ENCODE measurements at places on chromosomes 5 and 9.

DNA sequence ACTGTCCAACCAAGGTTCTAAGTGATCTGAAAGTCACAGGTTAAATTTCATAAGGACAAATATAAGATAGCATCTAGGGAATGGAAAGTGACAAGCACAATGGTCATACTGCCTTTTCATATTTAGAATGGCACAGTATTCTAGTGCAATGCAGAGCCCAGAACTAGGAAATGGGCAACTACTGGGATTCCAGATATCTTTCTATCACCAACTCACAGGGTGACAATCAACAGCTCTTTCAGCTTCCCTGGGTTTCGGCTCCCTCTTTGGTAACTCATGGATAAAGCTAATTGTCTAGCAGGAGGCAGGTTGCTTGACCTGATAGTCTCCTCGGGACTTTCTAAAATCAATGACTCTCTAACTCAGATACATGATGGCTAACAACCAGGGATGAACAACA, 60.4 kb downstream of the NR3C1 start:
- no peak for DNase-seq

DNA sequence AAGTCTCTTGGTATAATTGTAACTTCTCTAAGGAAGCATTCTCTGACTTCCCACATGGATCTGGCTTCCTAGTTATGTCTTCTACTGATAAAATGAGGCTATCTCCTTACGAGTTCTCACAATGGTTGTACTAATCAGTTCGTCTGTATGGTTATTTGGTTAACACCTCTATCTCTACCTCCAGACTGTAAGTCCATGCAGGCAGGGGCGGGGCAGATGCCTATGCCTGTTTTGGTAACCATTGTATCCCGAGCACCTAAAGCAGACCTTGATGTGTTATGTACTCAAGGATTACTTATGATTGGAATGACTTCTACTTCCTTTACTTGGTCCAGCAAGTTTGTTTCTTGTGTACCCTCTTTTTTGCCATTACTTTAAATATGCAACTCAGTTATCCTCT, 125.0 kb upstream of the PITX1 start:
- DNase-seq, result no peak

- DNase-seq, result no peak
These were observed 408.2 kb upstream of the PRR16 start for GRCh38 chr5:120055858-120056257.

- no peak for DNase-seq
These were observed 15.7 kb upstream of the FGD3 start for GRCh38 chr9:92931606-92932005.

GRCh38 chr5:136123236-136123768, 9.3 kb upstream of the SMAD5 start:
- DNase-seq, result no peak

DNA sequence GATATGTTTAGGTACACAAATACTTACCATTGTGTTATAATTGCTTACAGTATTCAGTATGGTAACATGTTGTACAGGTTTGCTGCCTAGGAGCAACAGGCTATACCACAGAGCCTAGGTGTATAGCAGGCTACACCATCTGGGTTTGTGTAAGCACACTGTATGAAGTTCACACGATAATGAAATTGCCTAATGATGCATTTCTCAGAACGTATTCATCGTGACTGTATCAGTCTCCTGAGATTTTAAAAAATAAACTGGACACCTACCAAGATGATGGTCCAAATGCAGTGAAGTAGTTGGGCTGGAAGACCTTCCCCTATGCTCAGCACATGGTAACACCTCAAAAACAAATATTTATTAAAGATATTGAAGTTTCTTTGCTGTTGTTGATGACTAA, 103.3 kb upstream of the NFIB start:
- DNase-seq, result no peak

DNA sequence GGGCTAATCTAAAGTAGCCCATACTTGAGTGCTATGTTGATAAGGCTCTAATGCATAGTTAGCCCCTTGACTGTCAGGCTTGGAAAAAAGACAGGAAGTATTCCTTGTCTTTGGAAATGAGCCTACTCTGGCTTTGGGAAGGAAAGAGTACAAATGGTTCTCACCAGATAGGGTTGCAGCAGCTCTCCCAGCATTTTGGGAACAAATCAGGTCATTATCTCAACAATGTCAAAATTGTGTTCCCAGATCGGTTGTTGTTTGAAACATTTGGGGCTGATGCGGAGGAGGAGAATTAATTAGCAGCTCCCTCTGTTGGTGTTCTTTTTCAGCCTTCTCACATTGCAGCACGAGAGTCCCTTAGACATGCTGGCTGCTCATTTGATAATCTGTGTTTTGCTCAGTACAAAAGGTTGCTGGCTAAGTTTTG, 294.7 kb upstream of the DMRT1 start:
- DNase-seq, result no peak

GRCh38 chr5:42836070-42836769, 24.5 kb upstream of the SELENOP start:
- no peak for DNase-seq

DNA sequence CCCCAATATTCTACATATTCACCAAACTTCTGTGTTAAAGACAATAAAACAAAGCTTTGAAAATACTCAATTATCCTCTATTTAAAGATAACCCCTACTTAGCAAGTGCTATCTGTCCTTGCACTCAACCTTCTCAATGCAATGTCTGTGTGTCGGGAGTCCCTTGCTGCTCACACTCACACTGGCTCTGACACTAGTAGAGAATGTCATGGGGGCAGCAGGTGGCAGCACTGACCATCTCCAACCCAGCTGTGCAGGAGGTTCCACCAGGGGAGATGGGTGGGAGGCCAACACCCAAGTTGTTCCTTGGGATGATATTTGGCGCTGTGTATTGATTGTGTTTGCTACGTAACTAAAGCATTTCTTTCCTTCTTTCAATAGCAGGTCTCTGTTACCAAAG, 59.4 kb upstream of the SIMC1 start:
- no peak for DNase-seq

DNA sequence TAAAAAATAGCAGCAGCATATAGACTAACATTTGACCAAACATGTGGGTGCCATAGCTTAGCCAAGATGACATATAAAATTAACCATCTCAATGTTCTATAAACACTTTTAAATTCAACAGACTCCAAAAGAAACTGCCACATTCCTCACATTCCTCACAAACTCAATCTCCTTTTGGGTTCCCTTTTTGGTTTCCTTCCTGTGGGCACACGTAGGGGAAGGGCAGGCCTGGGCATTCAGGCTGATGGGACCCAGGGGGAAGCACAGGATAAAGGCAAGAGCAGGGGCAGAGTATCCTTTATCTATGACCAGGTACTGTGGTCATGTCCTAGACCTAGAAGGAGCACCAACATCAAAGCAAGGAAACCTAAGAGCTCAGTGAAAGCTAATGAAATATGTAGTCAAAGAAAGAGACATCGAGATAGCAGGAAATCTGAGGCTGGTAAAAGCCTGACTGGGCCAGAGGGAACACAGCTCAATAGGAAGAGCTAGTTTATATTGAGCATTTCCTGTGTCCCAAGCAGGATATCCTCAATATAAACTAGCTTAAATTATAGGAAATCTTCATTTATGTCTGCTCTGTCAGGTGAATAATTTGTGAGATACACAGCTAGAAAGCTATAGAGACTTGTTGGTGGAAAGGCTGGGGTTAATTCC, 13.6 kb upstream of the ERAP1 start:
- no peak for DNase-seq

- no peak for DNase-seq
These were observed 105.3 kb downstream of the NDUFAF2 start for GRCh38 chr5:61050292-61050691.

DNA sequence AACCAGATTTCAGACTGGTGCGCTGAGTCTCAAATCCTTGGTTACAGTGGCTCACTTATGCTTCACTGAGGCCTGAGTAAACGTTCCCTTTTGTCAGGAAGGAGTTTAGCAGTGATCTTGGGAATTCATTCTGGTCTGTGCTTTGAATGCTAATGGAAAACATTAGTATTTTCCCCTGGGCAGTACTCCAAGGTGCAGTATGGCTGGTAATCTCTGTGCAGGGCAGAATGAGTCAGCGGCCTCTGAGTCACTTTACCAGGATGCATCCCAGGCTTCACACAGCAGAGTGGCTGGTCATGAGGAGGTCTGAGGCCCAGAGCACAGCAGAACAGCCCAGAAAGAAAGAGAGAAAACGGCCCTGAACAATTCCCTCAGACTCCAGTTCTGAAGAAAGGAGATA, 54.0 kb downstream of the PCA3 start:
- no peak for DNase-seq

DNA sequence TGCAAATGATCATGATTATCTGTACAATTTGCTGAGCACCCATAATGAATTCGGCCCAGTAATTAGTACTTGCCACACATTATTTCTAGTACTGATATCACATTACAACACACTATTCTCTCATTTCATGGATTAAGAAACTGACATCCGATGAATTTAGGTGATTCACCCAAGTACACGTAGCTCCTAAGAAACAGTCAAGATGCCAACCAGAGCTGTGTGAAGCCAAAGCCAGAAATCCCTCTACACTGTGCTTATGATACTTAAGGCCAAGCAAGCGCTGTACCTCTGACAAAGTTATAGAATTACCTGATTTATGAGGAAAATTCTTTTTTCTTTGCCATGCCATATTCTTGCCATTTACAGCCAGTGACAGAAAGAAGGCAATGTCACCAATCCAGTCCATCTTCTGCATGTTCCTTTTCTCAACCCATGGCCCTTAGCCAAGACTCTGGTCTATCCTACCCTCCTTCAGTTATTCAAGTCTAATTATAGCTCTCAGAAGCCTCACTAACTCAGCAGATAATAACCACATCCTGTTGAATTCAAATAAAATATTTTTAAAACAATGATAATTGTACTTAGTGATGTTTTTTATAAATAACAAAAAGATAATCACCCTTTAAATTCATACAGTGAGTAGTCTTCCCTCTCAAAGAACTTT, 74.3 kb upstream of the PTGER4 start:
- no peak for DNase-seq

DNA sequence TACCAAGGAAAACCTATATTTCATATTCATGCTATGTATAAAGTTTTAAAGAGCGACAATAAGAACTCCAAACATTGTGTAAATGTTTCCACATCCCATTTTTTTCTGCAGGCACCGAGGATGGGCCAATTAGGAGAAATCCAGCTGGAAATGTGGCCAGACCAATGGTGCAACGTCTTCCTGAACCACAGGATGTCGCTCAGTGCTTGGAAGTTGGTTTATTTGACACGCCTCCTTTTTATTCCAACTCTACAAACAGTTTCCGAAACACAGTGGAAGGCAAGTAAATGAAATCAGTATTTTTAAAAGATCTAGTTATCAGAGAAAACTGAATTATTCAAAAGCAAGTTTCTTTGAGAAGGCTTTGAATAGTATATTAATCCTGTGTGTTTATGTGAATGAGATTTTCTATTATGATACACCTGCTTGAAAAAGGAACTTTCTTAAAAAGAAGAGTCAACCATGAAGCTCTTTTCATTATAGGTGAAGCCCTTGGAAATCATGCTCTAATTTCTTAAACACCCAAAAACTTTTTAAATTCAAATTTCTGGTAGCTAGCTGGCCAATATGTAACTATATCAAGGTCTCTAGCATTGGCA, 9.1 kb downstream of the TYRP1 start:
- DNase-seq, result no peak

DNA sequence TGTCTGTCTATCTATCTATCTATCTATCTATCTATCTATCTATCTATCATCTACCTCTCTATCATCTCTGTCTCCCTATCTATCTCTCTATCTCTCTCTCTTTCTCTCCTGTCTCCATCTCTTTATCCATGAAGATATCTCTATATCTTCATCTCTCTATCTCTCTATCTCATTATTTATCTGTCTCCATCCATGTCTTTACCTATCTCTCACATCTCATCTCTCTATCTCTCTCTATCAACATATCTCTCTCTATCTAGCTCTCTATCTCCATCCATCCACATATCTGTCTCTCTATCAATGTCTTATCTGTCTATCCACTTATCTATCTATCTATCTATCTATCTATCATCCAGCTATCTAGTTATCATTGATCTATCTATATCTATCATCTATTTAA, 292.1 kb upstream of the IRX2 start:
- no peak for DNase-seq

GRCh38 chr9:36842560-36843530, 191.2 kb downstream of the PAX5 start:
- DNase-seq, result no peak

DNA sequence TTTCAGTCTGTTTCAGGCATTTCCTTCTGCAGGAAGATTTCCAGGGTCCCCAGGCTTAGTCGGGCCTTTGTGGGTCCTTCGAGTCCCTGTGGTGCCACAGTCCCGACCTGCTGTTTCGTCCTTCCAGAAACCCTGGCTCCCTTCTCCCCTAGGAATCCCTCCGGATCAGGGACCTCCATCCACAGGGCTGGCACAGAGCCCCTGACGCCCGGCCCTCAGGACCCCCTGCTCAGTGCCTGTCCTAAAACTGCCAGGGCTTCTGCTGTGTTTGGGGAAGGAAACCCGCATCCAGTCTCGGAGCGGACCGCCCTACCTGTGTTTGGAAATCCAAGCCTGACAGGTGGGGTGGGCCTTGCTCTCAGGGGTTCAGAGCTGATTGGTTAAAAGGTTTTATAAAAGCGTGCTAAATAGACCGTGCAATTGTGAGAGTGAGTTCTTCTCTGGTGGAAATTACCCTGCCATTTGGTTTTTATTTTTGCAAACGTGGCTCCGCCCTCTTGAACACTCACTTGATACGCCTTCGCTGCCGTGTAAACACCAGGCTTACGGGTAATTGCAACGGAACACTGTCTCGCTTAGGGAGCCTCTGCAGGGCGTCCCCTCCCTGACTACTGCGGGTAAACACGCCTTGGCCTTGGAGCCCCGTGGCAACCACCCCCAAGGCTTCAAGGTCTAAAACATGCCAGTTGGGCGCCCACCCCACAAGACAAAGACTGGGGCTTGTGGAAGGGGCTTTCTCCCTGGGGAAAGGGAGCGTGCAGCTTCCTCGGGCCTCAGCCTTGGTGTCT, 121.2 kb downstream of the PHF2 start:
- DNase-seq, result no peak

- no peak for DNase-seq
These were observed 60.8 kb downstream of the PFDN1 start for GRCh38 chr5:140242099-140242498.

DNA sequence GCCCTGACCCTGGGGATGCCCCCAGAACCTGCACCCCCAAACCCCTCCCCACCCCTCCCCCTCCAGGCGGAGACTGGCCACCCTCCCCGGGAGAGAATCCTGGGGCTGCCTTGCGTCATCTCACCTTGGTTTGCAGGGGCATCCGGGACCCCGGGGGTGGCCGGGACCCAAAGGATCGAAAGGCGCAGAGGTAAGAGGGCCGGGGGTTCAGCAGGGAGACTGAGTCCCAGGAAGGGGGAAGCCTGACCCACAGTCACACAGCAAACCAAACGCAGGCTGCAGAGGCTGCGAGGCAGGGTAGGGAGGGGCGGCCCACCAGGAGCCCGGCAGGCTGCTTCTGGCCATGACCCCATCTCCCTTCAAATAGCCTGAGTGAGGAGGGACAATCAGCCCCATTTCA, 33.8 kb upstream of the ORM1 start:
- no peak for DNase-seq
